Omental fat pad (tissue), 4 donors: ENCODE measurements at places on chromosomes 7 and 10. TPM values are rescaled to one million over a fixed set of nuclear protein-coding genes. Genes with fewer than 3 reads are reported as not detected.

Gene PRF1
- 4.0 TPM for total RNA-seq

Gene SYT15
- 2.5 TPM for total RNA-seq

Gene PLXDC2
- total RNA-seq, result 54.0 TPM

Gene PLCE1
- total RNA-seq, result 12.8 TPM

Gene C10orf67
- not detected for total RNA-seq

Gene C7orf33
- not detected for total RNA-seq

Gene SAP25
- total RNA-seq, result not detected

Gene FGL2
- total RNA-seq, result 31.3 TPM

Gene TMEM213
- total RNA-seq, result not detected

Gene C10orf90
- not detected for total RNA-seq

Gene GPR15LG
- not detected for total RNA-seq
